ENCODE measurements at places on chromosomes 12 and 14. TPM values are rescaled to one million over a fixed set of nuclear protein-coding genes. Genes with fewer than 3 reads are reported as not detected.

Gene MORN3
- total RNA-seq = 0.86 TPM

Gene NRXN3
- 2.9 TPM for total RNA-seq

Gene KRT78
- total RNA-seq = not detected

Gene SMCO2
- total RNA-seq = 0.40 TPM

Gene RIPK3
- total RNA-seq = not detected

Gene BIN2
- not detected for total RNA-seq

Gene PLEKHH1
- 0.20 TPM for total RNA-seq

Gene FGF23
- not detected for total RNA-seq

Gene PPP4R3A
- total RNA-seq = 62.0 TPM

Gene CPNE8
- total RNA-seq = 12.9 TPM

Data from smooth muscle cell of the pulmonary artery (primary cell).